Thyroid gland (tissue), 4 donors: ENCODE measurements at places on chromosomes 3 and 15. TPM values are rescaled to one million over a fixed set of nuclear protein-coding genes. Genes with fewer than 3 reads are reported as not detected.

Gene SLMAP
- 86.4 TPM for total RNA-seq

Gene ZPLD1
- not detected for total RNA-seq

Gene CSPG4
- total RNA-seq = 2.4 TPM

Gene SLC9A9
- total RNA-seq = 16.0 TPM

Gene KBTBD13
- total RNA-seq = not detected

Gene CHMP2B
- total RNA-seq = 70.0 TPM

Gene NMB
- 43.4 TPM for total RNA-seq

Gene IGSF10
- total RNA-seq = 6.6 TPM

Gene EOMES
- not detected for total RNA-seq

Gene NR1I2
- 0.54 TPM for total RNA-seq

Gene BCL2A1
- 4.7 TPM for total RNA-seq

Gene STRIT1
- total RNA-seq = not detected
